Spleen (tissue), 13 donors: ENCODE measurements at places on chromosomes 6 and 20. TPM values are rescaled to one million over a fixed set of nuclear protein-coding genes. Genes with fewer than 3 reads are reported as not detected.

- DNase-seq: no peak
Observed at GRCh38 chr6:161951126-161951525, 677.3 kb upstream of the AGPAT4 start.

- peak; percentile 8 for DNase-seq
Observed at GRCh38 chr20:37375227-37375626, 29.3 kb downstream of the SRC start.

GRCh38 chr6:137880746-137881521 lies 13.9 kb downstream of the TNFAIP3 start:
- DNase-seq: peak; percentile 75

DNA sequence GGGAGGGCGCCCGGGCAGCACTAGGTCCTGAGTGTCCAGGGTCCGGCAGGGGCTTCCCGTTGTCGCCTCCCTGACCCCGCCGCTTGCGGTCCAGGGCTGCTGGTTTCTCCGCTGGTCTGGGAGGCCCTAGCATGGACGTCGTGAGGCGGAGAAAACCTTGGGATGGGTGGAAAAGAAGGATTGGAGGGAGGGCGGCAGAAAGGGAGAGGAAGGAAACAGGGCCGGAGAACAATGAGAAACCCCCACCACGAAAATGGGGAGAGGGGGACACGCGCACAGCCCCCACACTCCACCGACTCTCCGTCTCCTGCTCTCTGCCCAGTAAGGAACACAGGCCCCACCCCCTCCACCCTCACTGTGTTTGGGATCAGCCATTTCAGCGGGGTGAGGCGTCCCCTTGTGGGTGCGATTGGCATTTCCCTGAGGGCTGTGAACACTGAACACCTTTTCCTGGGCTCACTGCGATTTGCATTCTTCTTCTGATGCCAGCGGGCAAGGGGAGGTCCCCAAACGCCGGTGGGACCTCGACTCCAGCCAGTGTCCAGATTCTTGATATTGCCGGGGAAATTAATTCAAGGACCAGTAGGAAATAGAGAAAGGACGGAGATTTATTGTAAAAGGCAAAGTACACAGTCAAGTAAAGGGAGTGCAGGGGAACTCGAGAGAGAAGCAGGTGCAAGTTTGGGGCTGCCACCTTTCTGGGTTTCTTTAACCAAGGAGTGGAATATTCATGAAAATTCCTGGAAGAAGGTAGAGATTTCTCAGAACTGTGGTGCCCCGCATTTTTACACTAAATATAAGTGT lies 3.3 kb upstream of the RAET1G start:
- DNase-seq: peak; percentile 90

DNA sequence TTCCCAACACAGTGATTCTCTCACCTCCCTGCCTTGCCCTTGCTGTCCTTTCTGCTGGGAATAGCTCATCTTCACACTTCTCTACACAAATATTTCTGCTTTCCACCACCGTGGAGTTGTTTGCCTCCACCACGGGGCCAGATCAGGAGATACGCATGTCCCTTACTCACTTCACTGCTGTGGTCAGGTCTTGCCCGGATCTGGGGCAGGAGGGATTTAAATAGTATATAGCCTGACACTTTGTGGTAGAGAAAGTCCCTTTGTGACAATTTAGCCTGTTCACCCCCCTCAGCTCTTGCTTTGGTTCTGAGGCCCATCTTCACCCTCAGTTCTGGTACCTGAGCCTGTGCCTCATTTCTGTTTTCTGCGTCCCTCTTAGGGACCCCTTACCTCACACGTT lies 92.6 kb upstream of the PREP start:
- no peak for DNase-seq

DNA sequence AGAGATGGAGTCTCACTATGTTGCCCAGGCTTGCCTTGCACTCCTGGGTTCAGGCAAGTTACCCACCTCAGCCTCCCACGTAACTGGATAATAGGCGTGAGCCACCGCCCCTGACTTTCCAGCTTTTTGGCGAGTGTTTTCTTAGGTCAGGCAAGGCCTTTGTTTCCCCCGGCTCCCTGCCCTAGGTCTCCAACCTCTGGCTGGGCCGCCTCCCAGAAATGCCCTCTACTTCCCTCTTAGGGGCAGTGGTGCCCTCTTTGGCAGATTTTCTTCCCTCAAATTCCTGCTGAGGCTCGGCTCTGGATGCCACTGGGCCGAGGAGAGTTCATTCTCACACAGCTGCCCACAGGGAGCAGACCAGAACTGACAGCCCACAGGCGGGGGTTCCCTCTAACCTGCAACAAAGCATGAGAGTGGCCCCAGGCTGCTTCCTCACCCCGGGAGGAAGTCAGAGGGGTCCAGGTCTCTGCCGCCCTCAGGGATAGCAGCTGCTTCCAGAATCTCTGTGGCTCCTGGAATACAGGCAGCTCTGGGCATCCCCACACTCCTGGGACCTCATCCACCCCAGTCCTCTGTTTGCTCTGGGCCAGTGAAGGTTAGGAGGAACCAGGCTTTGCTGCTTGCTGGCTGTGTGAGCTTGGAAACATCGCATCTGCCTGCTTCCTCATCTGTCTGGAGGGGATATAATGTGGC lies 56.5 kb downstream of the TCP11 start:
- DNase-seq: peak; percentile 47

DNA sequence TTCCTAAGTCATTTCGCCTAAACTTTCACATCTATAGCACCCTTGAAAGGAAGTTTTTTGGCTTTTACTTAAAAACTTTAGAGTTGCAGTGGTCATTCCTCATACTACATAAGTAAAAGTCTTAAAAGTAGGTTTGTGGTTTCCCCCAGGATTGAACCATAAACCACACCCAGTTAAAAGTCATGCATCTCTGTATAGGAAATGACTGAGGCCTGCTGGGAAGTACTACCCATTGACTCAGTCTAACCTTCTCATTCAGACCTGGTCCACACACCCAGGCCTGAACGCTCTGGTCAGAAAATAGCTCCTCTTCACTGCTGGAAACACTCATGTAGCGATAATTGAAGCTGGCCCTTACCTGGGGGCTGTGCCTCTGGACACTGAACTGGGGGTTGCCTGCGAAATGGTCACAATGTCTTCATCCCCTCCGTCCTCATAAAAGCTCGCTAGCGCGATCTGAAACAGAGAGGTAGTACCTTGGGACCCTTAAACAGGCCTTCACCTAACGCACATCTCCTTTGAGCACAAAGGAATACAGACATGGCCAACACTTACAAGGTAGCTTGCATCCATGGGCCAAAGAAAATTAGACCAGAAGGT lies 2.6 kb downstream of the NSFL1C start:
- no peak for DNase-seq

DNA sequence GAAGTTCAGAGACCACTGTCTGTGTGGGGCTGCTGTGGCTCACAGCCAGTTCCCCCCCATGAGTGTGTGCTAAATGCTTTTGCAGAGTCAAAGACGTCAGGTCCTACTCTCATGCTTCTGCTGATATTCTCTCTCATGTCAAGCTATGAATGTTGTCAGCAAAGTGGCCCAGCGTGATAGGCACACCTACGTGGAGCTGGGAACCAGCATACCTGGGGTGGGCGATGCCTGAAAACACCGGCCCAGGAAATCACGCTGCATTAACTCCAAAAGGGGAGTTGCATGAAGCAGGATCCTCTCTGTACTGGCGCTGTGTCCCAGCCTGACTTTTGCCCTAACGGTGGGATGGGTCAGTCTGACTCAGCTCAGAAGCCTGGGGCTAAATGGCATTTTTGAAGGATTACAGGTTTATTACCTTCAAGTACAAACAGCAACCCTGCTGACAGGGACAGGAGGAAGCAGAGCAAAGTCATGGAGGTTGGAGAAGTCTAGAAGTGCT lies 9.0 kb upstream of the MRPS10 start:
- DNase-seq: no peak

- no peak for DNase-seq
Observed at GRCh38 chr6:34646714-34647113, 49.9 kb downstream of the ILRUN start.

DNA sequence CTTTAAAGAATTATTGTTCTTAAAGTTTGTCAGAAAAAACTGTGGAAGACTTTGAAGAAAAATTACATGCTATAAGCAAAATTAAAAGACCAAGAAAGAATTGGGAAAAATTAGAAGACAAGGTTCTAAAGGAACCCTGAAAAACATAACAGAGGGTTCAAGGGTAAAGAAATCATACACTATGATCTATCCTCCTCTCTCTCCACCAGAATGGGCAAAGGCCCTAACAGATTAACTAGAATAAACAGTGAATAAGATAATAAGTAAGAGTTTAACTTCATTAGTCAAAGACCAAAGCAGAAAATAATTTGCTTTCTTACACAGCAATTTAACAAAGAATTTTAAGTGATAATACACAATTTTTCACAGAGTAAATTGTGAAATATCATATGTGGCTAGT lies 201.2 kb upstream of the PDE10A start:
- no peak for DNase-seq

- no peak for DNase-seq
Observed at GRCh38 chr6:65667916-65668656, 38.9 kb downstream of the EYS start.

The PCK1 gene
- polyA plus RNA-seq: 0.13 TPM

The TUBB2B gene
- polyA plus RNA-seq: 2.2 TPM

The PPT2 gene
- 3.7 TPM for polyA plus RNA-seq

The BTNL2 gene
- not detected for polyA plus RNA-seq
